Peyer's patch (tissue), 4 donors: ENCODE measurements at places on chromosomes 3 and 15. TPM values are rescaled to one million over a fixed set of nuclear protein-coding genes. Genes with fewer than 3 reads are reported as not detected.

DNA sequence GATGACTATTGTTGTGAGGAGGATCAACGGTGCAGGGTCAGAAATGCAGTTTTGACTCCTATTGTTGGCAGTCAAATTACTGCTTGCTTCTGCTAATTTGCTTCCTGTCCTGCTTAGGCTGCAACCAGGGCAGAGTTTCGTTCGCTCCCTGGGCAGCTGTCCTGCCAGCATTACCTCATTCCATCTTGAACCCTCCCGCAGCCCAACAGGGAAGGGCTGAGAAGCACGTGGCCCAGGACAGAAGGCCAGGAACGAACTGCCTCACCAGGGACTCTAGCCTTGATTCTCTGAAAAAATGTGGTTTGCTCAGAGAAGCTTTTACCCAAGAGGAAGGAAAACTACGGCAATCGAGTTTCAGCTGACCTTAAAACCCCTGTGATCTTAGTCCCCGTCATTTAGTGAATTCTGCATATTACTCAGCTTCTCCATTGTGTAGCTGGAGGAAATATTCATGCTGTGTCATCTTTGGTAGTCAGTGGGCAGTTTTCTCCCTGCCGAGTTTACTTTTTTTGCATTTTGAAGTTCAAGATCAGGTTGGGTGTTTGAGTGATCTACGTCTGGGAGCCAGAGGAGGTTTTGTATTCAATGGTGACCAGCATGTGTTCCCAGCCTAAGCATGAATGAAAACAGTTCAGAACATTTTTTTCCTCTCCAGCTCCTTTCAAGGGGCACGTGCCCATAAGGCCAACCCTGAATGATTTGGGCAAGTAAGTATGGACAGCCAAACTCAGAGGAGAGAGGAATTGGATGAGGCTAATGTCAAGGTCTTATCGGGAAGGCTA is 23.0 kb downstream of the TLNRD1 start:
- DNase-seq = peak; percentile 24

The CPLX3 gene
- not detected for total RNA-seq

The ATP8B4 gene
- 12.5 TPM for total RNA-seq

The CKMT1B gene
- total RNA-seq = 101 TPM

The MYZAP gene
- total RNA-seq = 19.3 TPM

GRCh38 chr3:41302295-41302694 is 103.0 kb downstream of the CTNNB1 start:
- DNase-seq = no peak

DNA sequence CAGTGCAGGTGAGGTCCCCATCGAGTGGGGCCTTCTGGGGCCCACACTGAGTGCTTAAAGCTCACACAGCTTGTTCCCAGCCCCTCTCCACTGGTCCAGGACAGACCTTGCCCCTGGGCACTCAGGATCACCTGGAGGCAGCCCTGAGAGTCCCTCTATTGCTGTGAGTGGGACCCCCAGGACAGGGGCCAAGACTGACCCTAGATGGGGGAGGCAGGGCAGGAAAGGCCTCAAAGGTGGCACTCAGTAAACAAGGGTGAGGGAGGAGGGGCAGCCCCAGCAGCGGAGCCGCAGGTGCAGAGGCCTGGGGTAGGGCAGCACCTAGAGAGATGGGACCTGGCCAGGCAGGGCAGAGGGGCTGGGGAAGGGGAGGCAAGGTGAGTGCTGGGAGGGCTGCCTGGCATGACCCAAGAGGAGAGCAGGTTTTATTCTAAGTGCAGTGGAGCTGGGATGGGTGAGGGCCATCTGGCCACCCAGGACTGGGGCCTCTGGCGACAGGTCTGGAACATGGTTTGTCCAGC is 27.9 kb downstream of the CFAP100 start:
- no peak for DNase-seq

DNA sequence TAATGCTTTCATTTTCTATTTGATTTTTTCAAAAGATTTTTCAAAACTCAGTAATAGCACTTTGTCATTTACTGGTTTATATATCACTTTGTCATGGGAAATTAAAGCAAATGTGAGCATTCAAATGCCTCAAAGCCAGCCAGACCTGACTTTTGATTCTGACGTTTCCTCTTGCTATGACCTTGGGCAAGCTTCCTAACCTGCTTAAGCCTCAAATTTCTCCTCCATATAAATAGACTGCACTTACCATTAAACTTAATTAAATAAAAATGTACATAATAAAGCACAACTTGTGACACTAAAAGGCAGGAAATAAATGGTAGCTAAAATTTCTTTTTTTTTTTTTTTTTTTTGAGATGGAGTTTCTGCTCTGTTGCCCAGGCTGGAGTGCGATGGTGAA is 19.2 kb downstream of the MCF2L2 start:
- no peak for DNase-seq

GRCh38 chr3:13661121-13661520 is 112.2 kb downstream of the FBLN2 start:
- no peak for DNase-seq

- no peak for DNase-seq
These were observed 76.7 kb downstream of the PLD1 start for GRCh38 chr3:171733561-171733960.

The TRH gene
- total RNA-seq = not detected

The KLHL6 gene
- total RNA-seq = 2.4 TPM

The TEX55 gene
- not detected for total RNA-seq

DNA sequence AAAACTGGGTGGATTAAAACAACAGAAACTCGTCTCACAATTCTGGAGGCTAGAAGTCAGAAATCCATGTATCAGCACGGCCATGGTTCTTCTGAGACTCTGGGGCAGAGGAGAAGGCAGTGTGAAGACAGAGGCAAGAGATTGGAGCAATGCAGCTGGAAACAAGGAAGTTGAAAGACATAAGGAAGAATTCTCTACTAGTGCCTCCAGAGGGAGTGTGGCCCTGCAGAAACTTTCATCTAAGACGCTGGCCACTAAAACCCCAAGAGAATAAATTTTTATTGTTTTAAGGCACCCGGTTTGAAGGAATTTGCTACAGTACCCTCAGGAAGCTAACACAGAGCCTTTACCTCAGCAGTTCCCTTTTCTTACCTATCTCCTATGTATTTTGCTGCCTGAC is 1012.2 kb upstream of the CADM2 start:
- DNase-seq = no peak

GRCh38 chr3:190371152-190371551 is 16.8 kb upstream of the CLDN16 start:
- DNase-seq = no peak

The CYP1A2 gene
- total RNA-seq = not detected

DNA sequence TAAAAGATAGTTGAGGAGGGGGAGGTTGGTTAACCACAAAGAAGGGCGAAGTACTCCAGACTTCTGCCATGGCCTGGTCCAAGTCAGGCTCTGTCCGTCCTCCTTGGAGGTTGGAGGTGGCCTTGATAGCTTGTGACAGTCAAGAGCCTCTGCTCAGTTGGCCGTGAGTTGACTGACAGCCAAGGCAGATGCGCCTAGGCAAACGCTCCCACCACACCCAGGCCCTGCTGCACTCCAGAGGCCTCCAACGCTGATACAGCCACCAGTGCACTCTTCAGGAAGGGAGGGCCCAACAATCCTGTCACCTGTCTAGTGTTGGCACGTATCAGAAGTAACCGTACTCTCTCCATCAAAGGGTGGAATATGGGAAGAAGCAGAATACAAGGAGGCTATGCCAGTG is 9.3 kb downstream of the RBPMS2 start:
- no peak for DNase-seq

DNA sequence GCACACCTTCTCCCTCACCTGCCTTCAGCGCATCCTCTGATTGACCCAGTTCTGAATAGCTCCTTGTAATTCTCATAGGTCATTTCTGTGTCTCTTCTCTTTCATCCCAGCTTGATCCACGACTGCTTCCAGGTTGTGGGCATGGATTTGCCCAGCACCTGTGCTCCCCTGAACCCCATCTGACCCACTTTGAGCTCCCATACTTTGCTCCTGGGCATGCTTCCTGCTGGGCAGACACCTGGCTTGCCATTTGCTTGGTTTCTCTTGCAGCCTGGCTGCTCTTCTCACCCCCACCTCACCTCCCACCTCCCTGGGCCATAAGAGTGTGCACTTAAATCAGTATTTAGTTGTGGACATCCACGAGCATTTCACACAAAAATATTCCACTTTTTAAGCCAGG is 635.5 kb downstream of the TBL1XR1 start:
- DNase-seq = no peak

DNA sequence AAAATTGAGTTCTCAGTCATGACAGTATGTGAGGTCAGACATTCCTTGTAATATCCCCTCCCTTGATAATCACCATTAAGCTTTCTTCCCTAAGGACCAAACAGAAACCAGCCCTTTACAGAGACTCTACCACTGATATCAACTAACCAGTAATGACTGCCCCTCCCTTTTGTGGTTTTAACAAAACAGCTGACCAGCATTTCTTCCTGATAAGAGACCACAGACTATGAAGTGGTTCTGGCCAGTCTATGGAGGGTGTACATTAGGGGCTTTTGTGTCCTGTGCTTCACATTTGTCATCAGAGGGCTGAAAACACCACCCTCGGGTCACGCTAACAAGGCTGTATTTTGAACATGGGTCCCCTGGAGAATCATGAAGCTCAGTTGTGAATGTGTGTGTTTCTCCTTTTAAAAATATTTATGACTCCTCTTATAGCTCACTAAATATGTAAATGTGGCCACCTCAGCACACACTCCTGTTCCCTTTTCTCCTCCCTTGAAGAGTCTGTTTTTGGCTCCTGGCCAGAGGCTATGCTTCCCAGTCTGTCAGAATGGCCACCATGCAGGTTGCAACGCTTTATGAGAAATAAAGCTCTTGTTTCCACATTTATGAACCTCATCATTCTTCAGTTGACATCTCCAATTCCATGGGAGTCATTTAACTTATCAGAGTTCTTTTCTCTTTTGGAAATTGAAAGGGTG is 239.3 kb downstream of the CPNE4 start:
- no peak for DNase-seq

The ZBTB47 gene
- 17.8 TPM for total RNA-seq

The FOXB1 gene
- not detected for total RNA-seq

The GOLGA6L4 gene
- total RNA-seq = 2.3 TPM

The AADACL2 gene
- total RNA-seq = 0.66 TPM

DNA sequence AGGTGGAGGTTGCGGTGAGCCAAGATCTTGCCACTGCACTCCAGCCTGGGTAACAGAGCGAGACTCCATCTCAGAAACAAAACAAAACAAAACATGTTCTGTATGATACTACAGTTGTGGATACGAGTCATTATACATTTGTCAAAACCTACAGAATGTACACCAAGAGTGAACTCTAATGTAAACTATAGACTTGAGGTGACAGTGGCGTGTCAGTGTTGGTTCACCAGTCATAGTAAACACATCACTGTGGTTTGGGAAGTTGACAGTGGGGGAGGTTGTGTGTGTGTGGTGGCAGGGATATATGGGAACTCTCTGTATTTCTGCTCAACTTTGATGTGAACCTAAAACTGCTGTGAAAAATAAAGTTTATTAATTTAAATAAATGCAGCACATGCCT is 33.0 kb upstream of the GNB5 start:
- DNase-seq = no peak

The GRIP2 gene
- 0.80 TPM for total RNA-seq

DNA sequence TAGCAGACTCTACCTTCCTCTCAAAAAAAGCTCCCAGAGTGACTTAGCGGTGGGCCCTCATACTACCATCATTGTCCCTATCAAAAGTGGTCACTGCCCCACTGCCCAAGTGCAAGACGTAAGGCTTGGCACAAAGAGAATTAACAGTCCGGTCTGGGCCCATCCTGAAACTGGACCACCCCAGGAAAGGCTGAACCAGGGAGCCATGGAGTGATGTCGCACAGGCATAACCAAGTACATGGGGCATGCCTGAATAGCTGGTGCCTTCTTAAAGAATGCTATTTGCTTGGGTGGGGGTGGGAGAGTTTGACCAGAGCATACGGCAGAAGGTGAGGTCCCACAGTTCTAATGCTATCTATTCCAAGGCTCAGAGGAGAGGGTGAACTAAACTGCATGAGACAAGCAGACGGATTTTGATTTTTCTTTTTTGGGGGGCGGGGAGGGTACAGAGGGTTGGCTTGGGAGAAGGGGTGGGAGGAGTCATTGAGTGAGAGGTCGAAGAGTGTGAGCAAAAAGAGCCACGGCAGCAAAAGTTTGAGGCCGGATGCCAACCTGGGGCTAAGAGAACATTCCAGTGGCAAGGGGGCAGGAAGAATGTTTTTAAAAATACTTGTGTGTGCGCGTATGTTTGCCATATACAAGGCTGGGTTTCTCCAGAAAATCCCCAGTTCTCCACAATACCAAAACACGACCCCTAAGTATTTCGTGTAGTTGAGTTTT is 50.2 kb downstream of the FAM174B start:
- no peak for DNase-seq

- no peak for DNase-seq
These were observed 2.0 kb downstream of the PPM1M start for GRCh38 chr3:52247409-52248164.

The GPR176 gene
- 0.88 TPM for total RNA-seq

- no peak for DNase-seq
These were observed 273.6 kb downstream of the THRB start for GRCh38 chr3:24220859-24221657.

The PSMD6 gene
- total RNA-seq = 48.7 TPM

The CSTA gene
- total RNA-seq = not detected

The CP gene
- total RNA-seq = 27.2 TPM

- DNase-seq = no peak
These were observed 32.6 kb downstream of the PSMD6 start for GRCh38 chr3:63990733-63991132.

GRCh38 chr3:122577409-122578031 is at the start of gene PARP15:
Gene PARP15, plus strand, starts transcription at chr3:122577650. Its CDS starts 18 bp downstream, at chr3:122577668.
- DNase-seq = peak; percentile 61

- no peak for DNase-seq
These were observed 24.5 kb downstream of the MEGF11 start for GRCh38 chr15:66228807-66229735.

DNA sequence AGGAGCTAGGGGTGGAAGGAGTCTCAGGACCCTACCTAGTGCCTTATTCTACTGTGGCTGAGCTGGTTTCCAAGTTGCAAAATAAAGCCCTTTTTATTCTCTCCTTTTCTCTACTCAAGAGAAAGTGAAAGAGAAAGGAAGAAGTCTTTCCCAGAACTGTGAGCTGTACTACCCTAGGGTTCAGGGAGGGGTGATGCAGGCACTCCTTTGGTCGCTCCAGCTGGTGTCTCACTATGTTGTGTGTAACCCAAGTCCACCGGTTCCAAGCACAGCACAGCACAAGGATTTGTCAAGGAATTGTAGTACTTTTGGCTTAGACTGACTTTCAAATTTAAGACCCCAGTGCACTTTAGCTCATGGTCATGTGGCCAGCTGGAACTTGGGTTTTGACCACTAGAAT is 1721.7 kb downstream of the OTOL1 start:
- no peak for DNase-seq

The EPHB1 gene
- total RNA-seq = 3.2 TPM

The CKMT1A gene
- total RNA-seq = 96.0 TPM

DNA sequence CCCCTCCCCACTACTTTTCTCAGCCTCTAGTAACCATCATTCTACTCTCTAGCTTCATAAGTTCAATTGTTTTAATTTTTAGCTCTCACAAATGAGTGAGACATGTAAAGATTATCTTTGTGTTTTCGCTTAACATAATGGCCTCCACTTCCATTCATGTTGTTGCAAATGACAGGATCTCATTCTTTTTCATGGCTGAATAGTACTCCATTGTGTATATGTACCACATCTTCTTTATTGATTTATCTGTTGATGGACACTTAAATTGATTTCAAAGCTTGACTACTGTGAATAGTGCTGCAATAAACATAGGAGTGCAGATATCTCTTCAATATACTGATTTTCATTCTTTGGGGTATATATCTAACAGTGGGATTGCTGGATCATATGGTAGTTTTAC is 699.8 kb upstream of the NR2F2 start:
- no peak for DNase-seq
